ENCODE measurements at places on chromosomes 2 and 18.
A peak's percentile ranks its signal among the peaks of the same experiment; 100 is the strongest.

DNA sequence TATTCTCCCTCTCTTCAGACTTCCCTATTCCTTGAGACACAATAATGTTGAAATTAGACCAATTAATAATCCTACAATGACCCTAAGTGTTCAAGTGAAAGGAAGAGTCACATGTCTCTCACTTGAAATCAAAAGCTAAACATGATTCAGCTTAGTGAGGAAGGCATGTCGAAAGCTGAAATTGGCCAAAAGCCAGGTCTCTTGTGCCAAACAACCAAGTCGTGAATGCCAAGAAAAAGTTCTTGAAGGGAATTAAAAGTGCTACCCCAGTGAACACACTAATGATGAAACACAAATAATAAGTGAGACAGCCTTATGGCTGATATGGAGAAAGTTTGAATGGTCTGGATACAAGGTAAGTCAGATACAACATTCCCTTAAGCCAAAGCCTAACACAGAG, 115.4 kb downstream of the PXDN start:
- no peak for DNase-seq

DNA sequence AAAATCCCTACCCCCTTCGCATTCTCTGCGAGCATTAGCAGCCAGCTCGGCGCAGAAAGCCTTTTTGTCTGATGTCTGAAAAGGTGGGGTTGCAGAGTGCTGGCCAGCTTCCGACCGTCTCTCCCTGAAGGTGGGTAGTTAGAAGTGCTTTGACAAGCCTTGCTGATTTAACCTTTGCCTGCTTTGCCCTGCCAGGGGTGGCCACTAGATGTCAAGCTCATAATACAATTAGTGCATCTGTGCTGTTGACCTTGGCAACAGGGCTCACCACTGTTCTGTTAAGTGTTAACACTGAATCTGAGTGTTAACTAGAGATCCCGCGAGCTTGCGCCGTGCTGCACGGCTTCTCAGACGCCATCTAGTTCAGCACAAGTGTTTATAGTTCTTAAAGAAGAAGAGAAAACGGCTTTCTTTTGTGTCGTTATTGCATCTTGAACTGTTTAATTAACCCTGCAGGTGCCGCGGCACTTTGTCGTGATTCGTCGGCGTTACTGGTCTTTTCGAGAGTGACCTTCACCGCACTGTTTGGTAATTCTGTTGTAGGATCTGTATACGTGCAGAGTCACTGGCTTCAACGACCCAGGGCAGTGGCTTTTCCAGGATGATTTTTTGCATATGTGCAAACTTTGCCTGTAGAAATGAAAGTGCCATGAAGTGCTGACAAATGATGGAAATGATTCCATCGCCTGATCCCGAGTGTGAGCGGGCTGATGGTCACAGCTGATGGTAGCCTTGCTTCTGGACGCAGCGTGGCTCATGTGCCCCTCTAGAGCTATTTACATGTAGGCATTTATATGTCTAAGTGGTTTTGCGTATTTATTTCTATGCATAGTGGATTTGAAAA, 5.5 kb downstream of the SALL3 start:
- DNase-seq, result no peak

GRCh38 chr2:202847693-202848524, 23.7 kb downstream of the ICA1L start:
- DNase-seq, result no peak

GRCh38 chr2:31997653-31998052, 13.2 kb downstream of the MEMO1 start:
- no peak for DNase-seq

GRCh38 chr2:184633726-184634125, 35.4 kb downstream of the ZNF804A start:
- no peak for DNase-seq

DNA sequence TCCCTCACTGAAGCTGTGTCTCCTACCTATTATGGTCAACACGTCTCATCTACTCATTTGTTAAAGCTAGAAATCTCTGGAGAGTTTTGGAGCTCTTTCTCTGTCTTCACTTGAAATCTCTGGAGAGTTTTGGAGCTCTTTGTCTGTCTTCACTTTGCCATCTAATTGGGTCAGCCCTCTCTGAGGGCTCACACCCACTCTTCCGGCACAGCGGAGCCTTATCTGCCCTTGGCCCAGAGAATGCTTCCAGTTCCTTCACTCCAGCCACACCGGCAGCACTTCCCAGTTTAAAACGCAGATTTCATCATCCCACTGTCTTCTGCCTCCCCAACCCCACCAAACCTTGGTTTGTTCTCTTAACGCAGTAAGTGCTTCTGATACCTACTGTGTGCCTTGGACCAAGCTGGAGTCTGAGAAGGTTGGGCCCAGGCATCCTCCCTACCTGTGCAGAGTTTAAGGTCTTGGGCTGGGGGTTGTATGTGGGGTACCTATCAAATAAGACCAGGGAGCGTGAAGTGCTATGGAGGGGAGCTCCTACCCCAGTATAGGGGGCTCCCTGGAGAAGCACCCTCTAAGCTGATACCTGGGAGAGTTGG, 5.0 kb downstream of the HPCAL1 start:
- no peak for DNase-seq

DNA sequence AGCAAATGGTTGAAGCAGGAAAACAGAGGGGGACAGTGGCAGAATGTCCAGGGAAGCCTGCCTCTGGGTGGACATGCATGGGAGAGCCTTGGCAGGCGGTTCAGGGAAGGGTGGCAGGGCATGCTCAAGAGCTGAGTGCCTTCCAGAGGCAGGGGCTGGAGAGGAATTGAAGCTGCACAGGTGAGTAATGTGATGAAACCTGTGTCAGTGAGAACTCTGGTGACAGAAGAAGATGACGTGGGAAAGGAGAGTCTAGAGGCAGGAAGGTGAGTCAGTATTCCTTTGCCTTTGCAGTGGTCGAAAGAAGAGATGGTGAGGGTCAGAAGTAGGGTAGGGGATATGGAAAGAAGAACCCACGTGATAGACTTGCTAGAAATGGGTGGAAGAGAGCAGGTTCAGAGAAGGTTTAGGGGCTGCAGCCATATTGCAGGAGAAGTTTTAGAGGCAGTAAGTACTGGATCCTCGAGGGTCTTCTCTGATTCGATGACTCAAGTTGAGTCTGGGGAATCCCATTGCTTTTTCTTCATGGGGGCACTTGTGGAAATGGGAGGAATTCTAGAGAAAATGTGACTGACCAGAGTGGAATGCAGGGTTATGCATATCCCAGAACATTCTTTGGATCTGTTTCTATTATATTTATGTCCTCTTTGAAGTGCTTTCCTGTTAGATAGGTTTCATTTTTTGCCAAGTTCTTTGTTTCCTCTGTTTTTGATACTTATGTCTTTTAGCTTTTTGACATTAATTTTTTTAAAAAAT, 37.4 kb downstream of the TMEM87B start:
- DNase-seq, result no peak

GRCh38 chr2:98880266-98881152, 55.5 kb downstream of the CRACDL start:
- no peak for DNase-seq

GRCh38 chr18:2547477-2548087, 23.7 kb downstream of the METTL4 start:
- DNase-seq, result no peak

DNA sequence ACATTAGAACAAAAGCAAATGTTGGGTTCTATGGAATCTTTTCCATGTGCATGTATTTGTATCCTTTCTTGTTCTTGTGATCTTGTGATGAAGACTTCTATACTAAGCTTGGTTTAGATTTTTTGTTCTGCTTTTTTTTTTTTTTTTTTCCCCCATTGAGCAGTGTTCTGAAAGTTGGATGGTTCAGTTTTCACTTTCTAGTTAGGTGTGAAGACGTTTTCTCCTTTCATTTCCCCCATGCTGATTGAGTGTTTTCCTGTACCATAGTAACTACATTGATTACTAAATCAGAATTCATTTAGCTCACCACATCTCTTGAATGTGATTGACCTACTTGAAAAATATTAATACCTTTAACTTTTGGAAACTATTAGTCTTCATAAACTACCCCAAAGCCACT, 34.1 kb downstream of the NOP58 start:
- DNase-seq, result no peak

GRCh38 chr2:146806364-146807005, 1038.3 kb upstream of the ACVR2A start:
- no peak for DNase-seq

DNA sequence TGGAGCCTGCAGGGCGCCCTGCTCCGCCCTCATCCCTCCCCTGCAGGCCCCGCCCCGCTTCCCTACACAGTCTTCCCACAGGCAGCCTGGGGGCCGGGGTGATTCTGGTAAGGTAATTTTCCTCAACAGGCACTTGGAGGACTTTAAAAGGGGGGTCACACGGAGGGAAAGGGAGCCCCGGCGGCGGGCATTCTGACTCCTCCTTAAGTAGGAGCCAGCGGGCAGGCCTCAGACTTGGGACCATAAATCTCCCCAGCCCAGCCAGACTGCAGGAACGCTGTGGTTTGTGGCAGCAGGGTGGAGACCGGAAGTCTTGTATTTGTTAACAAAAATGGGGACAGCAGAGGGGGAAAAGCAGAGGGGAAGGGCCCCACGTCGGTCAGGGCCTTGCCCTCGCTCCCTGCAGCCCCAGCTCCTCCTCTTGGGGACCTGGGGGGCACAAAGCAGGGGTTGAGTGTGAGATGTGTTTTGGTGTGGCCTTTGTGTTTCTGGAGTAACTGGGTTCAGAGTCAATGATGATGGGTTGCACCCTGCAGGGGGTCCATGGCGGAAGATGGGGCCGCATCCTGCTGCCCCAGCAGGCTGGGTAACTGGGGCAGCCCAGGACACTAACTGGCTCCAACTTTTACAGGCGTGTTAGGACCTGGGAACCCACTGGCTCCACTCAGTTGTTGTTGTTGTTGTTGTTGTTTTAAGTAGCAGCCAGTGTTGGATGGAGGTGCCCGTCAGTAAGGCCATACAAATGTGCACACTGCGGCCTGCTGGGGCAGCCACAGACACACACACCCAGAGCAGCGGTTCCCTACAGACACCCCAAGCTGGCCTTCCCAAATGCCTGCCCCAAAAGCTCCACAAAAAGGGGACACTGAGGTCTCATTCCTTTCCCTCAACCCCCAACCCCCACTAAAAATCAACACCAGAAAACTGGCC, 27.7 kb downstream of the SMAD7 start:
- DNase-seq, result no peak

DNA sequence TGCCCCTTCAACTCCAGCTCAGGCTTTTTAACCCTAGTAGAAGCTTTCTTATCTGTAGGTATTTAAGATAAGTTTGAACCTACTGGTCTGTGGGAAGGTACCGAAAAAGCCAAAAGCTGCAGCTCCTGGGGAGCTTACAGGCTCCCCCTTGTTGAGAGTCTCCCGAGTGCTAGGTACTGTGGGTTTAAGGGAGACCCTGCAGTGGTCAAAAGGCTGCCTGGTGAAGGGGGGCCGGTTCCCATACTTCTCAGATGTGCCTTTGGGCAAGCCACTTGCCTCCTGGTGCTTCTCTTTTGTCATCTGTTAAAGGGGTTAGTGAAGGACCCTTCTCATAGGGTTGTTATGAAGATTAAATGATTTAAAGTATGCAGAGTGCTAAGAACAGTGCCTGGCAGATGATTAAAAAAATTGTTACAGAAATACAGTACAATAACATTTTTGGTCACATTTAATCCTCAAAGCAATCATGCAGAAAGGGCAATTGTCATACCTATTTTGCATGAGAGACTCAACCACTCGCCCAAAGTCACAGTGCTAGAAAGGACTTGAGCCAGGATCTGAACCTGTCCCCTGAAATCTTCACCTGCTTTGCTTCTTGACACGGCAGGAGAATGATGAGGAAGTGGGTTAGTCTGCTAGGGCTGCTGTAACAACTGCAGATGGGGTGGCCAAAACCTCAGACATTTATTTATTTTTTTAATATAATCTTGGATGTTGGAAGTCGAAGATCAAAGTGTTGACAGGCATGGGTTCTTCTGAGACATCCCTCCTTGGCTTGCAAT, 62.5 kb downstream of the NEDD4L start:
- no peak for DNase-seq

DNA sequence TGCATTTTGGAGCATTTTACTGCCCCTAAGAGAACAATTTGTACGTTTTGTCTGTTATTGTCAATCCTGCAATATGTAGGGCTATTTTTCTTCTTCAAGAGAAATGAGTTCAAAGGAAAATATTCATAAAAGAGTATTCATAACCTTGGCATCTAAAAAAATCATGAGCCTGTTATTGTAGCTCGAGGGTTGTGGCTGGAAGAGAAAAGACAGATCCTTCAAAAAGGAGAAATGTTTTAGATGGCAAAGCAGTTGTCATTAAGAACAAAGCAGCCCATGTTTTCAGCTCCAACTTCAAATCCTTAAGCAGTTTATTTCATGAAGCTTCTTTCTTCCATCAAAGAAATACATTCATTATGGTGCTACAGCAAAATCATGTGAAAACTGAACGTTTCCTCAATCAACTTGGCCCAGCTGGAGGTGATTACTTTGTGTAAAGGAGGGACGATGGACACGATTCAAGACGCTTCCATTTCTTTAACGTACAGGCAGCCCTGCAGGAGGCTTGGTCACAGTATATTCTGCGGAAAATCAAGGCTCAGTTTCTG, 31.4 kb downstream of the QPCT start:
- DNase-seq, result no peak

- DNase-seq, result peak; percentile 50
Observed at GRCh38 chr2:234500394-234501006, 3.6 kb upstream of the ARL4C start.

DNA sequence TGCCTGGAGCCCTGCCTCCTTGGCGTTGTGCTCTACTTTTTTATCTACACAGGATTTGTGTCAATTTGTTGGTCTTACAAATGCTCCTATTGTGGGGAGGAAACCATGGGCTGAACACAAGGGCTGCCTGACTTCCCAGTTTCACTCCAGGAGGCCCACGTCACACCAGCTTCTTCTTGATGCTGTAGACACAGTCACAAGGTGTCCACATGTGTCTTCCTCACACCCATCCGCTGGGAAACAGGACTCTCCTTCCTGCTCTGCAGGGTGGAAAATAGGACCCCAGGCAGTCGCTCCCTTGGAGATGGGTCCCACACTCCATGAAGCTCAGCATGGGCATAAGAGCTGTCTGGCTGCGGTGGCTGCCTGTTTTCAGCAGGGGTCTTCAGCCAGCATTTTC, 468.2 kb downstream of the EPHA4 start:
- DNase-seq, result no peak

DNA sequence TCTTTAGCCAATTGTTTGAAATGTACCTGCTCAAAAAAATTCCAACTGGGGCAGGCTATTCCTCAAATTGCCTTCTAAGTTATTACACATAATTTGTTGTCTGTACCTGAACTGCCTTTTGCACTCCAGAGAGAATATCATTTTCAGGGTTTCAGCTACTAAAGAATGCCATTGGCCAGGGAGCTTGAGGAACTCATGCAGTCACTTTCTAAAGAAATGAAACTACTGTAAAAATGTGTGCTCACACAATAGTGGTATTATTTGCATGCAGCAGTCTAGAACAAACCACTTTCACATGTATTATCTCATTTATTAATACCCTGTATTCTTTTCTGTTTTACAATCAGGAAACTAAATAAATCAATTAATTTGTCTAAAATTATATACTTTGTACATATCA, 152.2 kb downstream of the PID1 start:
- DNase-seq, result no peak

DNA sequence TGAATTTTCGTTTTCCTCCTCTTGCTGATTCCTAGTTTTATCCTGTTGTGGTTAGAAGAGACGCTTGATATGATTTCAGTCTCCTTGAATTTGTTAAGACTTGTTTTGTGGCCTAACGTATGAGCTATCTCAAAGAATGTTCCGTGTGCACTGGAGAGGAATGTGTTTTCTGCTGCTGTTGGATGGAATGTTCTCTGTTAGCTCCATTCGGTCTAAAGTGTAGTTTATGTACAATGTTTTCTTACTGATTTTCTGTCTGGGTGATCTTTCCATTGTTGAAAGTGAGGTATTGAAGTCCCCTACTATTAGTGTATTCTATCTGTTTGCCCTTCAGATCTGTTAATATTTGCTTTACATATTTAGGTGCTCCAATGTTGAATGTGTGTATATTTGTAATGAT, 25.9 kb downstream of the COLEC11 start:
- DNase-seq, result no peak

All from NCI-H526 treated with DMSO at 0.1 percent for 48 hours (cell line).